Subcutaneous preadipocyte (primary cell): ENCODE measurements at places on chromosomes 2 and 18. TPM values are rescaled to one million over a fixed set of nuclear protein-coding genes. Genes with fewer than 3 reads are reported as not detected.

The GPR75 gene
- 1.8 and 4.1 TPM in 2 replicates for total RNA-seq

The MARCHF4 gene
- total RNA-seq: under 0.01 and 1.6 TPM in 2 replicates

The ARHGAP15 gene
- total RNA-seq: not detected in 2 replicates

The CREG2 gene
- under 0.01 and 0.78 TPM in 2 replicates for total RNA-seq

The ANKRD30B gene
- total RNA-seq: 0.20 TPM in 1 of 2 replicates, not detected in the other

The TYMS gene
- 20.9 and 25.7 TPM in 2 replicates for total RNA-seq

The FABP1 gene
- total RNA-seq: not detected in 2 replicates

The ZNF396 gene
- 0.37 and 0.59 TPM in 2 replicates for total RNA-seq

The ACTR2 gene
- total RNA-seq: 62.1 and 63.9 TPM in 2 replicates
